GM12878 (cell line): ENCODE measurements at places on chromosomes 5 and 9. TPM values are rescaled to one million over a fixed set of nuclear protein-coding genes. Genes with fewer than 3 reads are reported as not detected.

GRCh38 chr5:163612358-163613149 is 107.1 kb downstream of the MAT2B start:
- no peaks in the 10 kb centered on the region for H3K4me1 ChIP-seq
- no peak for DNase-seq
- H3K36me3 ChIP-seq, result no peaks in the 10 kb centered on the region
- H3K27me3 ChIP-seq, result no peaks in the 10 kb centered on the region
- no peak overlapping the region for H3K4me3 ChIP-seq

- H3K36me3 ChIP-seq, result no peaks in the 10 kb centered on the region
- H3K4me3 ChIP-seq, result no peak overlapping the region
- no peak for DNase-seq
- H3K27me3 ChIP-seq, result no peaks in the 10 kb centered on the region
- no peak overlapping the region for H3K27ac ChIP-seq
Measured at GRCh38 chr5:75059912-75060545, 7.7 kb upstream of the GCNT4 start.

DNA sequence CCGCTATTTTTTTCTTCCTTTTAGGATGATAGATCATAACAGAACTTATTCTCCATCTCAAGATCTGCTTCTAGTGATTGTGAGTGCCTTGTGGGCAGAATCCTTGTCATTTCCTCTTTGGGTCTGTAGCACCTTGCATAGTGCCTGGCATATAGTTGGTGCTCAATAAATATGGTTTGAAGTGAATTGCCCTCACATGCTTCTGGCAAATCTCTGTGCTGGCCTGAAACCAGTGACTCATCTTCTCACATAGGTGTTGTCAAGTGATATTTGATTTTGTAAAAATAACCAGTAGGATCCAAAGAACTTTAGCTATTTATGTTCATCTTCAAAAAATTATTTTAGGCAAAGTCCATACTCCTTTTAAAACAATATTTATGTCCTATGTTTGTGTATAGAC is 86.7 kb downstream of the GABRG2 start:
- DNase-seq, result no peak
- no peaks in the 10 kb centered on the region for H3K27me3 ChIP-seq

DNA sequence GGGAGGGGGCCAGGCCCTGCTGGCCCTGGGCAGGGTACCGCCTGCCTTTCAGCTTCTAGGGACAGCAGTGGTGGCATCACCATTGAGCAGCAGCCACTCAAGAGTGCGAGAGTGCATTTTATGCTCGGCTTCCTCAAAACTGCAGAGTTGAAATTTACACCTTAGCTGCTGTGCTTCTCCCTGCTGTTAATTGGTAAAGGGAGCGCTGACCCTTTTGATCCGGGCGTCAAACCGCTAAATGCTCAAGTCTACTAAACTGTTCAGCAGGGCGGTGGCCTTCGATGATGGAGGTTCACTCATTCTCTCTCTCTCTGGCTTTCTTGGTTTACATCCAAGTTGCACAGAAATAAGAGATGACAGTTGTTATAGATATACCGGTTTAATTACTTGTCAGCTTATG is 368.6 kb upstream of the IRX2 start:
- H3K4me3 ChIP-seq, result no peak overlapping the region
- no peak overlapping the region for H3K27ac ChIP-seq
- DNase-seq, result no peak
- H3K27me3 ChIP-seq, result no peaks in the 10 kb centered on the region
- no peaks in the 10 kb centered on the region for H3K4me1 ChIP-seq
- H3K36me3 ChIP-seq, result no peaks in the 10 kb centered on the region

Gene MYO10
- 0.58 and 0.77 TPM in 2 replicates for total RNA-seq

Gene SH3RF2
- 0.15 and 0.19 TPM in 2 replicates for total RNA-seq

Gene PPP2R2B
- not detected in 2 replicates for total RNA-seq

Gene GLDC
- total RNA-seq, result 117 and 119 TPM in 2 replicates

Gene MOB3B
- 1.4 and 1.7 TPM in 2 replicates for total RNA-seq
